NCI-H510A treated with DMSO at 0.1 percent for 48 hours (cell line): ENCODE measurements at places on chromosomes 16 and 17.

DNA sequence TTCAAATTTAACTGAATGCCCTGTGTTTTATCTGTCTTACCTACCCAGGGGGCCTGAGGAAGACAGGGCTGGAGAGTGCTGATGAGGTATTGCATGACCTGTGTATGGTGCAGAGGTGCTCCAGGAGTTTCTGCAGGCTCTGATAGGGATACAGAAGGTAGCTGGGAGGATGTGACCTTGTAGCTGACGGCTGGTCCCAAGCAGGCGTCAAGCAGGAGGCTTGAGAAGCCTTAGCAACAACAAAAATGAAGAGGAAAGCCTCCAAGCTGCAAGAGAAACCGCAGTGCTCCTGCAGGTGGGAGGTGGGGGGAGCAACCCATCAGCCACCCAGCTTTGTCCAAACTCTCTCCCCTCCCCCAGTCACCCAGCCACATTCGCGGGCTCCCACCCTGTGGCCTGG is 40.4 kb downstream of the LAT start:
- DNase-seq, result no peak

GRCh38 chr16:87259431-87259830 is 57.8 kb downstream of the C16orf95 start:
- no peak for DNase-seq

DNA sequence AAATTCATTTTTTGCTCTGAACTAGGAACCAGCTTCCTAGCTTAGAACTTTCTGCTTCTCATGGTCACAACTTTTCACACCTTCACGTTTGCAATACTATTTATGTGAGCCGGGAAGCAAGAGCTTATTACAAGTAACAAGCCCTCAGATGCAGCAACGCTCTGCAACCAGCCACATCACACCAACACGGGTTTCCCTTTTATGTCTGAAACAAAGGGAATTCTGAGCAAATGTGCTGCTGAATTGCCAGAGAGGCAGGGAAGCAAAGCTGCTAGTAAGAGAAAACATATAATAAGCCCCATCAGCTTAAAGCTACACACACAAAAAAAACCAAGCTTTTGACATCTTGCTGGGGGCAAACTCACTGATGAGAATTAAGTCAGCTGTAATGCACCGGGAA is 122.2 kb downstream of the SLC39A11 start:
- DNase-seq, result no peak

- no peak for DNase-seq
Observed at GRCh38 chr16:7731141-7731540, 398.5 kb downstream of the RBFOX1 start.

- no peak for DNase-seq
Observed at GRCh38 chr17:82678265-82678891, 20.1 kb downstream of the RAB40B start.

- no peak for DNase-seq
Observed at GRCh38 chr16:70455910-70456309, 1.5 kb downstream of the FCSK start.

DNA sequence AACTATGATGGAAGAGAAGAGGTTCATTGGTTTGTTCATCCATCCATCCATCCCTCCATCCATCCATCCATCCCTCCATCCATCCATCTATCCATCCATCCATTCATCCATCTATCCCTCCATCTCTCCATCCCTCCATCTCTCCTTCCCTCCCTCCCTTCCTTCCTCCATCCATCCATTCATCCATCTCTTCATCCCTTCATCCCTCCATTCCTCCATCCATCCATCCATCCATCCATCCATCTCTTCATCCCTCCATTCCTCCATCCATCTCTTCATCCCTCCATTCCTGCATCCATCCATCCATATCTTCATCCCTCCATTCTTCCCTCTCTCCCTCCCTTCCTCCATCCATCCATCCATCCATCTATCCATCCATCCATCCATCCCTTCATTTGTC is 10.0 kb upstream of the PPL start:
- DNase-seq, result no peak

GRCh38 chr17:17056156-17056539 is 13.9 kb downstream of the MPRIP start:
- no peak for DNase-seq

DNA sequence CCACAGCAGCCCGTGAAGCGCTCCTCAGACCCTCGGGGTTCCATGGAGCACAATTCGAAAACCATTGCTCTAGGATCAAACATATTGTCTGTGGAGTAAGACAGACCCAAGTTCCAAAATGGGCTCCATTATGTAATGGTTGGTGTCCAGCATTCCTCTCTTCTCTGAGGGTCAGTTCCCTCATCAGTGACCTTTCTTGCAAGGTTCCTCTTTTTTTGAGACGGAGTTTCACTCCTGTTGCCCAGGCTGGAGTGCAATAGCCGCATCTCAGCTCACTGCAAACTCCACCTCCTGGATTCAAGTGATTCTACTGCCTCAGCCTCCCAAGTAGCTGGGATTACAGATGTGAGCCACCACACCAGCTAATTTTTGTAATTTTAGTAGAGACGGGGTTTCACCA is 28.4 kb downstream of the PLXDC1 start:
- DNase-seq, result no peak

GRCh38 chr16:463071-463470 is 37.6 kb downstream of the RAB11FIP3 start:
- no peak for DNase-seq

DNA sequence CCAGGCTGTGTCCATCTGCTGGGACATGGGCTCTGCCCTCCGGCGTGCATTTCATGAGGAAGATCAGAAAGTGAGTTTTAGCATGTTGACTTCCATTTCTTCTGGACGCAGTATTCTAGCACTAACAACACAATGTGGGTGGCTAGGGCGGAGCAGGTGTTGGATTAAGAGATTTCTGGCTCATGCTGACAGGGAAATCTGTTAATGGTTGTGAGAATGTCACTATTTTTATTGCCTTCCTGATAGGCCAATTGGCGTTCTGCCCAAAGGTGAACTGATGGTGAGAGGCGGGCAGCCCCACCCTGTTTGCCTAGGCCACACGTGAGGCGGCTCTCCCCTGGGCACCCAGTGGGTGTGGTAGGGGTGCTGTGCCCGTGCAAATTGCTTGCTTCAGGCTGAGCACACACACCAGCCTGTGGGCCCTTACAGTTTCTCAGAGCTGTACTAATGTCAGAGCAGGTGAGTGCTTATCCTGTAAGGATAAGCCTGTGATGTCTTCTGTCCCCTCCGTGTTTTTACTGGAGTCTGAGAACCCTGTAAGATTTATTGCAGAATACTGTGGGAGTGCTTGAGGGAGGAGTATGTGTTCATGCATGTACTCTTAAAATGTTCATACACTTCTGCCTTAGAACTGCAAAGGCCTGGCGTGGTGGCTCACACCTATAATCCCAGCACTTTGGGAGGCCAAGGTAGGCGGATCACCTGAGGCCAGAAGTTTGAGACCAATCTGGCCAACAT is 30.9 kb downstream of the PGS1 start:
- peak; percentile 83 for DNase-seq

GRCh38 chr17:78781104-78781892 is 775 bp downstream of the CYTH1 start:
- DNase-seq, result peak; percentile 14

DNA sequence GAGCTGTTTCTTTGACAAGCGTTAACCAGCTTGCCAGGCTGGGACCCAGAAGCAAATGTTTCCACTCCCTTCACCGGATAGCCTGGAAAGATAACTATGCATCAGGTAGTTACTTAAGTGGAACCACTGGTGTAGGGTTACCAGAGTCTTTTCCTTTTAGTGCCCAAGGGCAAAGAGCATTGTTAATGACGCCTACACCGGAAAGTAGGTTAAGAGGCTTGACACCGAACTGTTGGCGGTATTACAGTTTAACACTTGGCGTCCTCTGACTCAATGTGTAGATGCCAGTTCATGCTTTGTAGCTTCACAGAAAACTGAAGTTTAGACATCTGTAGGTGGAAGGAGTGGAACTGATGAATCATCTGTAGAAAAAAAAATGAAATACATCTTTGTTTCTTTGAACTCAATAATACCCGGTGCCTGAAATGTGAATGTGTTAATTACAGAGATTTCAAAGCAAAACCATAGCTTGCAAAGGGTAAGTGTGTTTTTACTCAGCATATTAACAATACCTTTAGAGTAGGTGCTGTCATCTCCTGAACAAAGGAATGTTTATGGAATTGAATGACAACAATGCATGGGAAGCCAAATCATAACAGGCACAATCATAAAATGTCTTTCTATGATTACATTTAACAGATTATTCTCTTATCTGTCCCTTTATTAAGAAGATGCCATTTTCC is 426.7 kb upstream of the SALL1 start:
- peak; percentile 87 for DNase-seq

- no peak for DNase-seq
Observed at GRCh38 chr16:53673189-53673588, 30.5 kb downstream of the RPGRIP1L start.

DNA sequence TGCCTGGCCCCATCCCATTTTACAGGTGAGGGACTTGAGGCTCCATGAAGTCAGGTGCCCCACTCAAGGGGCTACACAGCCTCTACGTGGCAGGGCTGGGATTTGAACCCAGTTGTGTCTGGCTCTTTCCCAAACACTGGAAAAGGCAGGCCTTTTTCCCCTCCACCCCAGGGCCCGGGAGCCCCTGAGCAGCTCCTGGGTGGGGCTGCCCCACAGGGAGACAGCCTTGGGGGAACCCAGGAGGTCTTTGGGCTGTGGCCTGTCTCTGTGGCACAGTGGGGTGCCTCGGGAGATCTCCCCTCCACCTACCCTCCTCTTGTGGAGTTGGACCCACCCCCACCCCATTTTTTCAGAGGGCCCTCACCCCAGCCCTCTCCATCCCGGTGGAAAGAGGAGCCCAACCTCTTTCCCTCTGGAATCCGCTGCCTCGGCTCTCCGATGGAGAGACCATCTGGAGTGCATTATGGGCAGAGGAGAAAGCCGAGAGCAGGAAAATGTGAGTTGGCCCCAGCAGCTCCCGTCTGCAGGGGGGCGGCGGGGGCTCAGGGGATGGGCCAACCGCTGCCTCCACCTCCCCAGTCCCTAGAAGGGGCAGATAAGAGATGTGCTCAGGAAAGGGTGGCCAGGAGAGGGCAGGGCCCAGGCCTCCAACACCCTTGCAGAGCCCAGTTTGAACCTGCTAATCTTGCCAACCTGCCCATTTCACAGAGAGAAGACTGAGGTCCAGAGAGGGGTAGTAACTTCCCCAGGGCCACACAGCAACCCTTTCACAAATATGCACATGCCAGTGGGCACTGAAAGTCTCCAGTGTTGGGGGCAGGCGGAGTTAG is 15.4 kb upstream of the TMEM92 start:
- no peak for DNase-seq

GRCh38 chr17:55390364-55390977 is 31.2 kb downstream of the MMD start:
- DNase-seq, result no peak

DNA sequence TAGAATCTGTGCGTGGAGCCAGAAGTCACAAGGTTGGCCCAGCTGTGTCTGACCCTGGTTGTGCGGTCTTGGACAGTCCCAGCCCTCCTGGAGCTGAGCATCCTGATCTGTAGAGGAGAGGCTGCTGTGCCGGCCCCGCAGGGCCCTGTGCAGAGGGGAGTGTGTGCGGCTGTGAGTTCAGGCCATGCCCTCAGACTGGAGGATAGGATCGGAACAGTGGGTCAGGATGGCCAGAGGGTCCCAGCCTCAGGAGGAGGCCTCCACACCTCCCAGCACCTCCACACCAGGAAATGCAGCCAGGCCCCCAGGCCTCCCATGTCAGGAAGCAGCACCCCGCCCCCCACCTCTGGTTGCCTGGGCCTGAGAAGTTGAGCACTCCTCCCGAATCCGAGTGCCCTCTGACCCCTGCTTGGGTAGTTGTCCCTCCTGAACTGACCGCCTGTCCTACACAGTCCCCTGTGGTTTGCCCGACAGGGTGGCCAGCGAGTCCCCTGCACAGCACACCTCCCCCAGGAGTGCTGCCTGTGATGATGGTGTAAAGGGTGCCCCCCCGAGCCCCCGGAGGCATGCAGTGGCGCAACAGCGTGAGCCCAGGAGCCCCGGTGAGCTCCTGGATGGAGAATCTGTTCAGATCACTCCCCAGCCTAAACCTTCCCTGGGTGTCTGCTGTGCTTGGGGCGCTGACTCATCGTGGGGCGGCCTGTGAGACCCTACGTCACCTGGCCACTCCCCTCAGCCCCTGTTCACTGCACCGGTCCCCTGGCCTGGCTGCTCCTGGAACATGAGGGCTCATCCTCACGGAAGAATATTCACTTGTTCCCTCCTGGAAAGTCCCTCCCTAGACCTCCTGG is 285.2 kb downstream of the SEC14L1 start:
- no peak for DNase-seq

DNA sequence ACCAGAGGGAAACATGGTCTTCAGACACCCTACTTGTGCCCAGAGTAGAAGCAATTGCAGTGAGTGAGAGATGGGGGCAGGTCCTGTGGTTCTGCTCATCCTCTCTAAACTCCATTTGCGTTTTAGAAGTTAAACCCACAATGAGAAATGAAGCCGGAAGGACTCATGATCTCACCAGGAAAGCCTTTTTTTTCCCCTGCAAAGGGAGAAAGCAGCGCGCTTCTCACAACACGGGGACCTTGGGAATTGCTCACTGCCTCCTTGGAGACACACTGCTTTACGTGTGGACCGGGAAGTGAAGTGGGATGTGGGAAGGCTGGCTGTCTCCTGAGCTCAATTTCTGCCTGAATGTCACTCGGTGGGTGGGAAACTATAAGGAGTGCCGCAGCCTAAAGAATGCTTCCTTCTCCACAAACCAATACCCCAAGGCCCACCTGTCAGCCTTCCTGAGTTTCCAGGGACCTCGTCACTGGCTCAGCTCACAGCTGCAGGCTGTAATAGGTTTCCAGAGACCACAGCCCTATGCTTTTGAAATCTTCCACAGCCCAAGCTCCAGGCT is 365.4 kb downstream of the XYLT1 start:
- no peak for DNase-seq

DNA sequence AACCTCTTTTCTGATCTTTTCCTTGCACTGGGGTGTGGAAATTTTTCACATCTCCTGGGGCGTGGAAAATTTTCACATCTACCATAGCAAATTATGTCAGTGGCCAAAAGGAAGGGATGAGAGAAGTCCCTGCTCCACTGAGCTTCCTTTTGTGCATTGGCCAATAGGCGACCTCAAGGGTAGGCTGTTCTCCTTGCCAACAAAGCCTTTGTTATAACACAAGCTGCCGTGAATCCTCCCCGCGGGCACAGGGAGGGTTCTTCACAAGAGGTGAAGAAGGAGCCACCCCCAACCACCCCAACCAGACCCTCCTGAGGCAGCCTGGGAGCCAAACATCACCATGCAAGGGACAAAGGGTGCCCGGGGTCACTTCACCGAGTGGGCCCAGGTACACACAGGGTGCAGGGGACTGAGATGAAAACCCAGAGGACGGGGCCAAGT is 6.5 kb downstream of the SLC5A11 start:
- no peak for DNase-seq

GRCh38 chr17:63841350-63842172 is 924 bp downstream of the SMARCD2 start:
- peak; percentile 33 for DNase-seq

GRCh38 chr17:31425282-31426040 is 34.0 kb downstream of the RAB11FIP4 start:
- no peak for DNase-seq

- no peak for DNase-seq
Observed at GRCh38 chr17:37713028-37713431, 31.8 kb downstream of the HNF1B start.

DNA sequence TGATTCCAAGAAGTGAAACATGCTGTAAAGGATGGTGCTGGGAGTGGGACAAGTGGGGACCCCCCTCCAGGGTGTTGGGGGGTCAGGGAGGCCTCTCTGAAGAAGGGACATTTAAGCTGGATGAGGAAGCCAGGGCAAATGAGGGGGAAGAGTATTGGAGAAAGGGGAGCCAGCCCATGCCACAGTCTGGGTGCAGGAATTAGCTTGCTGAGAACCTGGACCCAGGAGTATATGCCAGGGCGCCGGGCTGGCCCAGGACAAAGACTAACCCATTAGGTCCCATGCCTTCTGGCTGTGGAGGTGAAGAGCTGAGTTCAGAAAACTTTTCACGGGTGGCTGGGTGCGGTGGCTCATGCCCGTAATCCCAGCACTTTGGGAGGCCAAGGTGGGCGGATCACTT is 45.6 kb upstream of the PIK3R6 start:
- no peak for DNase-seq
